ENCODE measurements at places on chromosomes 7 and 10.

DNA sequence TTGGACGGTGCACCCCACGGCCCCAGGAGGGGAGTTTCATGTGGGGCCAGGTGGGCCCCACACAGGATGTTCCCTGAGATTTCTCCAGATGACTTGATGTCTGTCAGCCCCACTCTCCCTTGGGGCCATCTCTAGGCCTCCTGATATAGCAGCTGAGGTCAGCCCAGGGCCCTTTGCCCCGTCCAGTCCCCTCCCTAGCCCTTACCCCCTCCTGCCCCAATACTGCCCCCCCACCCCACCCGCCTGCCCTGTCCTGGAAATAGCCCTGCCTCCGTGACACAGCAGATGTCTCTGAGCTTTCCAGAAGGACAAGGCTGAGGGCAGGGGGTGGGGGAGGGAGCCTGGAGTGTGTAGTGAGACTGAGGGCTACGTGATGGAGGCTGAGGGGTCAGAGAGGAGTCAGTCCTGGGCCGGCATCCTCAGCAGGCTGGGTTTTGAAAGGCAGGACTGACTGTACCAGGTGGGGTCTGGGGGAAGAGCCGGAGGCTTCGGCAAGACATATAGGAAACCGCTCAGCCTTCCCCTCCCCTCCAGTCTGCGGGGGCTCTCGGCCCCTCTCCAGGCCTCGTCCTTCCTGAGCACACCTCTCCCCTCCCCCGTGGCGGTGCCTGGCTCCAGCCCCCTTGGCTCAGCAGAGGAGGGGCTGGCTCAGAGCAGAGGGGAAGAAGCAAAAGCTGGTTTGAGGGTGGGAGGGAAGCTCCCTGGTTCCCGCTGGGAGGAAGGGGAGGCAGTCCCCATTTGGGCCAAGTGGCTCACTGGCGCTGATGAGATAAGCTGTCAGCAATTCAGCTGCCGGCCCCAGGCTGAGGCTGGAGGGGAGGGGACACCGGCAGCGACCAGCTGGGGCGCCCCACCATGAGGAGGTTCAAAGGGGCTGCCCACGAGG is 2.0 kb downstream of the FLNC start:
- peak; percentile 91 for DNase-seq

- no peak for DNase-seq
These were observed 578.5 kb downstream of the SDK1 start for GRCh38 chr7:3879355-3880075.

- DNase-seq, result no peak
These were observed 183.0 kb downstream of the THSD7A start for GRCh38 chr7:11648980-11649379.

GRCh38 chr7:47847207-47847606 is 101.1 kb downstream of the PKD1L1 start:
- no peak for DNase-seq

DNA sequence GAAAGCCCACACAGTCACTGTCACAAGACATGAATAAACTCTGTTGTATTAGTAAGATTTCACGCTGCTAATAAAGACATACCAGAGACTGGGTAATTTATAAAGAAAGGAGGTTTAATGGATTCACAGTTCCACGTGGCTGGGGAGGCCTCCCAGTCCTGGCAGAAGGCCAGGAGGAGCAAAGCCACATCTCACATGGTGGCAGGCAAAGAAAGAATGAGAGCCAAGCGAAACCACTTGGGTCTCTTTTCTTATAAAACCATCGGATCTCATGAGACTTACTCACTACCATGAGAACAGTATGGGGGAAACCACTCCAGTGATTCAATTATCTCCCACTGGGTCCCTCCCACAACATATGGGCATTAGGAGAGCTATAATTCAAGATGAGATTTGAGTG is 110.2 kb downstream of the ST8SIA6 start:
- DNase-seq, result no peak

GRCh38 chr10:452512-453426 is 236.7 kb downstream of the DIP2C start:
- DNase-seq, result peak; percentile 37

DNA sequence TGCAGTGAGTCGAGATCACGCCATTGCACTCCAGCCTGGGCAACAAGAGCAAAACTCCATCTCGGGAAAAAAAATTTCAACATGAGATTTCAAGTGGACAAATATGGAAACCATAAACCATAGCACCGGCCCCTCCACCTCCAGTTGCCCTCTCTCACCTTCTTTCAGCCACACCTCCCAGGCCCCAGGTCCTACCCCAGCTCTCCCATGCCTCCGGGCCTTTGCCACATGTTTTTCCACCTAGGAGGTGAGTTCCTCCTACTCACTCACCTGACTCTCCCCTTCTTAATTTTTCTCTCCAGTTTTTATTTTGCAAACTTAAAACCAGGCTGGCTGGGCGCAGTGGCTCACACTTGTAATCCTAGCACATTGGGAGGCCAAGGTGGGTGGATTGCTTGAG is 13.7 kb upstream of the CLDN4 start:
- DNase-seq, result no peak

GRCh38 chr7:44188480-44189225 is 586 bp downstream of the GCK start:
- no peak for DNase-seq

DNA sequence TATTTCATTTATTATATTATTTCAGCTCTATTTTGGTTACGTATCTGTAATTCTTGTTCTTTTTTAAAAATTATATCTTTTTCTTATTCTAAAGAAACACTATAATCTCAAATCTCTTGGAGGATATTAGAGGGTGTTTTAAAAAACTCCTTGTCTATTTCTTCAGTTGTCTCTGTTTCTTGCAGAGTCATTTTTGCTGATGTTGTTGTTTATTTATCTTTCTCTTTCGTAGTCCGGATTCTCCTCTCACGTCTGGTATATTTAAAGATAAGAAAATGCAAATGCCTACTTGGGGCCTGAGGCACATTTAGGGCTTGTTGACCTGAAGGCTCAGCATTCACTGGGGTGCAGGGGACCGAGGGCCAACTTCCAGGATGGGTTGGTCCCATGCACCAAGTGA is 181.2 kb upstream of the CTBP2 start:
- DNase-seq, result no peak

DNA sequence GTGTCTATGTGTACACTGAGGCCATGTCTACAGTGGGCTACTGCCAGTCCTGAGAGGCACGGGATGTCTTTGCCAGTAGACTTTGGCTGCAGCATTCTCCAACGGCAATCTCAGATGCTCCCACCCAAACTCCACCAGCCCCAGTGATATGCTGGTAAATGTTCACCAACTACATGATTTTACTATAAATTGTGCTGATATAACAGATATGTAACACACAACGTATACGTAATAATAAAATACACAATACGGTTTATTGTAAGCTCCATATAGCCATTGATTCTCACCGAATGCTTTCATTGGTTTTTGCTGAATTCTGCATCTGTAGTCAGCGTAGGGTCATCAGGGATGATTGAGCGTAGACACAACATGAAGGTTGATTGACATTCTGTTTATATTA is 47.3 kb upstream of the C7orf33 start:
- no peak for DNase-seq

DNA sequence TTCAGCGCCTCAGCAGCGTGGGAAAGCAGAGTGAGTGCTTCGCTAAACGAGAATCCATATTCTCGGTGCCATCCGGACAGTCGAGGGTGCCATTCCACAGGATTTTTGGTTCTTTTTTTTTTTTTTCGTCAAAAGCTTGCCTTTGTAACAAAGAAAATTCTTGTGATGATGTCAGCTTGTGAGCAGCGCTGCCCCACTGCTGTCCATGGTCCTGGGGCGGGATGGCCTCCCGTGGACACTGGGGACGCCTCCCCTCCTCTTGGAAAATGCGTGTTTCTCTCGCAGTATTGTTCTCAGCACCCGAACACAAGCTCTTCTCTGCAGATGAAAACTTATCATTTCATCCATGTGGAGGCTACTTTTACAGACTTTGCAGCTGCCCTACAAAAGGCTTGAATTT is 477.4 kb downstream of the TCERG1L start:
- peak; percentile 56 for DNase-seq

All from H7 (cell line).